ENCODE measurements at places on chromosomes 16 and 17. TPM values are rescaled to one million over a fixed set of nuclear protein-coding genes. Genes with fewer than 3 reads are reported as not detected.

The AHSP gene
- polyA plus RNA-seq: 11.8 TPM

- no peak for DNase-seq
- peaks cover 2% of the 10 kb centered on the region for H3K36me3 ChIP-seq
- peak overlapping the region; percentile 96 for H3K27ac ChIP-seq
- H3K4me1 ChIP-seq: peaks cover 17% of the 10 kb centered on the region
Observed at GRCh38 chr16:69566981-69567680, 1.4 kb downstream of the NFAT5 start.

The TMEM235 gene
- 0.10 TPM for polyA plus RNA-seq

The ABCA8 gene
- polyA plus RNA-seq: 16.8 TPM

The NLRC5 gene
- polyA plus RNA-seq: 11.1 TPM

GRCh38 chr17:29102046-29102445, 59.1 kb downstream of the PIPOX start:
- no peak overlapping the region for H3K4me3 ChIP-seq
- no peak for DNase-seq
- H3K36me3 ChIP-seq: peaks cover 88% of the 10 kb centered on the region
- no peaks in the 10 kb centered on the region for H3K4me1 ChIP-seq

- H3K4me3 ChIP-seq: no peak overlapping the region
- H3K36me3 ChIP-seq: no peaks in the 10 kb centered on the region
- peak; percentile 75 for DNase-seq
Observed at GRCh38 chr17:48244121-48244711, 136.7 kb downstream of the SNX11 start.

DNA sequence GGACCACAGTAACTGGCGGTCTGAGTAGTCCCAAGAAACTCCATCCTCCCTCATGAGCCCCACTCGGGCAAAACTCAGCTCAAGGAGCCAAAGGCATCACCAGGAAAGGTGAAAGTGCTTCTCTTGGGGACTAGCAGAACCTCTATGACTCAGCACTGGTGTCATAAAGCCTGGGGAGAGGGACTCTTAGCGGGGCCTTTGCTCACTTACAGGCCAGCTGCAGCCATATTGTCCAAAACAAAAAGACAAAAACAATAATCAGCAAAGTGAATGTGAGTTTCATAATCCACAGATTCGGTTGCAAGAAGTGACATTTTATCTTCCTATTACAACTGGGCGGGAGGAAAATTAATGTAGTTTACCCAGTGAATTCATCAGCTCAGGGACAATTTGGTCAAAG, at the start of gene TEKT5:
Gene TEKT5, minus strand, starts transcription at position 101 of the 400 bp plus-strand sequence. Its CDS starts 57 bp downstream, at position 44.
- no peak for DNase-seq
- H3K27me3 ChIP-seq: no peaks in the 10 kb centered on the region
- no peaks in the 10 kb centered on the region for H3K4me1 ChIP-seq

- H3K36me3 ChIP-seq: no peaks in the 10 kb centered on the region
- H3K4me3 ChIP-seq: no peak overlapping the region
- H3K4me1 ChIP-seq: peaks cover 19% of the 10 kb centered on the region
- DNase-seq: no peak
- no peaks in the 10 kb centered on the region for H3K27me3 ChIP-seq
Observed at GRCh38 chr16:50183316-50183715, 30.2 kb downstream of the TENT4B start.
